Hematopoietic multipotent progenitor cell treated with erythropoietin and hydrocortisone succinate and interleukin-3 and kit ligand, for 15 days (in vitro differentiated cells): ENCODE measurements at places on chromosomes 6 and 20.

DNA sequence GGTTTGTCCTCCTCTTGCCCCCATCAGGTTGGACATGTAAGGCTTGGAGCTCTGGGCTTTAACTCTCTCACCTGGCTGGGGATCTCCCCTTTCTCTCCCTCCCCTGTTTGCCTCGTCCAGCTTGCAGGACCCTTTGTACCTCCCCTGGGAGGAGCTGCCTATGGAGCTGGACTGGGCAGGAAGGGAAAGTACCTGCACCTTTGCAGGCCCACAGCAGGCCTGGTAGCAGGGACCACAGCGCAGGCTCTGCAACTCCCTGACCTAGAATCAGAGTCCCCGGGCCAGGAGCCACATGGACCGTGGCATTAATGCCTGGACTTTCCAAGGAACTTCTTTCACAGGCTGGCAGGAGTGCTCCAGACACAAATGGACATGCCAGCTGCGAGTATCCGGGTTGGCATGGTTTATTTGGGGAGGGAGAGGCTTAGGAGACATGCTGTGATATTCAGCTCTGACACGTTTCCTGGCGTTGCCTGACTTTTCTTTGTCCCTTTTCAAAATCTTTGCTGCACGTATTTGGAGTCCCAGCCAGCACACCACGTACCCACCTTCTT is 268.5 kb upstream of the EXOC2 start:
- DNase-seq: no peak

DNA sequence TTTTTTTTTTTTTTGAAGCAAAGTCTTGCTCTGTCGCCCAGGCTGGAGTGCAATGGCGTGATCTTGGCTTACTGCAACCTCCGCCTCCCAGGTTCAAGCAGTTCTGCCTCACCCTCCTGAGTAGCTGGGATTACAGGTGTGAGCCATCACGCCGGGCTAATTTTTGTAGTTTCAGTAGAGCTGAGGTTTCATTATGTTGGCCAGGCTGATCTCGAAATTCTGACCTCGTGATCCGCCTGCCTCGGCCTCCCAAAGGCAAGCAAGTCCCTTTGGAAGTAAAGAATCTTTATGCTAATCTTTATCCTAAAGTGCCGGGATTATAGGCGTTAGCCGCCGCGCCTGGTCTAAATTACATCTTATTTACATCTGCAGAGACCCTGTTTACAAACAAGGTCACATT is 1.5 kb downstream of the PSMG4 start:
- DNase-seq: no peak

DNA sequence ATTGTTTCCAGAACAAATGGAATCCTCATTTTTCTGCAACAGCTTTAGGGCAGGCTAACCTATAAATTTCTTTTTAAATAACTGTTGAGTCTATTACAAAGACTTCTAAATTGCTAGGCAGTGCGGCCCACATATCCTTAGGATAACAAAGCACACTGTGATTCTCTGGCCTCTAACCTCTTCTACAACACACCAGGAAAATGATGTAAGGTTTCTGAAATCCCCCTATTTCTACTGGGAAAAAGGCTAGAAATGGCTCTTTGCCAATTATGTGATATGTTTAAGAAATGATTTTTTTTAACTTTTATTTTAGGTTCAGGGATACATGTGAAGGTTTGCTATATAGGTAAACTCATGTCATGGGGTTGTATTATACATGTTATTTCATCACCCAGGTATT is 17.3 kb upstream of the NT5E start:
- DNase-seq: no peak

DNA sequence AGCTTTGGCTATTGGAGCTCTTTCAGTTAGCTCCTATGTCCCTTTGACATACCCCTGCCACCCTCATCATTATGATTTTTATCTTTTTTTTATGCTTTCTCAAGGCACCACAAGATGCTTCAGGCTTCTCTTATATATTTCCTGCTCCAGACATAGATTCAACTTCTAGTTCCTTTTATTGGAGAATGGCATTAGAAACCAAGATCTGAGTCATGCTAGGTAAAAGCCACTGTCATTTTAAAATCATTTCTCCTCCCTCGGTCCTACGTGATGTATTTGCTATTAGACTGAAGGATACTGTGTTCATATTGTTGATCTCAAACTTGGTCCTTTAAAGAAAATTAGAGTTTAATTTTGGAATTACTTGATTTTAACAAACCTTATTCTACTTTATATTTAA is 8.3 kb downstream of the TENT5A start:
- no peak for DNase-seq

- DNase-seq: no peak
Observed at GRCh38 chr6:44224965-44225305, 1.5 kb downstream of the SLC29A1 start.

- no peak for DNase-seq
Observed at GRCh38 chr6:116059713-116060571, 749 bp downstream of the FRK start.
